ENCODE measurements at places on chromosomes 4 and X.

- DNase-seq, result no peak
Observed at GRCh38 chr4:156191044-156191781, 237.5 kb upstream of the CTSO start.

- DNase-seq, result no peak
Observed at GRCh38 chr4:23937173-23937572, 47.3 kb upstream of the PPARGC1A start.

GRCh38 chr4:57148831-57149505, 38.8 kb upstream of the IGFBP7 start:
- no peak for DNase-seq

DNA sequence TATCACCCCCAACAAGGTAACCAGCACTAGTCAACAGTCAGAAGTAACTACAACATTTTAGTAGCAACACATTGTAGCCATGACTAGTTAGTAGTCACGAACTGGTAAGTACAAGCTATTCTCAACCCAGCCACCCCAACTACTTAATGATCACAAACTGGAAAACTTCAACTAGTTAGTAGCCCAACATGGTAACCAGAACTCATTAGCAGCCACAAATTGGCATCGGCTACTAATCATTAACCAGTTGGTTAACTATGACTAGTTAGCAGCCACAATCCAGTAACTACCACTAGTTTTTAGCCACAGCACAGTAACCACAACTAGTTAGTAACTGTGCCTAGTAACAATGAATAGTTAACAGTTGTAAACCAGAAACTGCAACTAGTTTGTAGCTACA, 385.1 kb upstream of the CXorf51B start:
- DNase-seq, result no peak

DNA sequence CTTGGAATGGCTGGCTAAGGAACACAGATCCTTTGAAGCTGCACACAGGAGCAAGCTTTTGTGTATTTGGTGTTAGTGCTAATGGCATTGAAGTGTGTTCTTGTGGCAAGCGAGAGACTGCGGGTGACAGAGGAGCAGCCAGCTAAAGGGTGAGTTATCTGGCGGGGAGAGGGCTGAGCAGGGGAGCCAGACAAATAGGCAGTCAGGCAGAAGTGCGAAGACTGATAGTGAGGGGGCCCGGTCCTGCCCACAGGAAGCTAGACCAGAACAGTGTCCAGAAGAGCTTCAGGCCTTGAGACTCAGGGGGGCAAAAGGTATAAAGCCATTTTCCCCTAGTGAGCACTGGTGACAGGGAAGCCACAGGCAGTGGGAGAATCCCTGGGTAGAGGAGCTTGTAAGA, 49.6 kb upstream of the MAMLD1 start:
- no peak for DNase-seq

- DNase-seq, result no peak
Observed at GRCh38 chr4:46329118-46329976, 60.6 kb downstream of the GABRA2 start.

DNA sequence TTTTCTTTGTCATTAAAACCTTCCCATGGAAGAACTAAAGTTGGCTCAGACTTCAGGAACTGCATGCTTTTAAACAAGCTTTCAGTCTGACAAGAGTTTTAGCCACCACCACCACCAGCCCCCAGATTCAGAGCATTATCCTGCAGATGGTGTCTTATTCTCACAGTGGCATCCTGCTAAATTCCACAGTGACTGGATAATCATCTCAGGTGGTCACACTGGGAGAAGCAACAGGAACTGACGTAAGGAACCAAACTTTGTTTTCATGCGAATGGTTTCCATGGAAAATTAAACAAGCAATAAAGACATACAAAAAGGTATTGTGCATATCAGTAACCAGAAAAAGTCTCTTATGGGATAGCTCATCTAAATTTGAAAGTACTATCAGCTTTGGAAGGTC, 370.7 kb downstream of the FBXW7 start:
- DNase-seq, result no peak

DNA sequence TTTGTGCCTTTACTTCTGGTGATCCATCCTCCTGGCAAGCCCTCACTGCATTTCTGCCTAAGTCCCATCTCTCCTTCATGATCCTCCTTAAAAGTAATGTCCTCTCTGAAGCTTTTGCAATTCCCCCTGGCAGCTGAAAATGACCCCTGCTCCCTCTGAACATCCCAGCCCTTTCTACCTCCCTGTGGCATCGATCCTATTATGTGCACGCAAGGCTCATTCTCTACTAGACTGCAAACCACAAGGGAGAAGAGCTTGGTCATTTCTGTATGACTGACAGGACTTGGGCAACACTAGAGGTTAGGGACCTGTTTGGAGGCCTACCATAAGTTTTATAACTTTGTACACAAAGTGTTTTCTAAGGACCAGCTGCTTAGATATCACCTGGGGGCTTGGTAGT, 50.8 kb upstream of the RAP2C start:
- no peak for DNase-seq

DNA sequence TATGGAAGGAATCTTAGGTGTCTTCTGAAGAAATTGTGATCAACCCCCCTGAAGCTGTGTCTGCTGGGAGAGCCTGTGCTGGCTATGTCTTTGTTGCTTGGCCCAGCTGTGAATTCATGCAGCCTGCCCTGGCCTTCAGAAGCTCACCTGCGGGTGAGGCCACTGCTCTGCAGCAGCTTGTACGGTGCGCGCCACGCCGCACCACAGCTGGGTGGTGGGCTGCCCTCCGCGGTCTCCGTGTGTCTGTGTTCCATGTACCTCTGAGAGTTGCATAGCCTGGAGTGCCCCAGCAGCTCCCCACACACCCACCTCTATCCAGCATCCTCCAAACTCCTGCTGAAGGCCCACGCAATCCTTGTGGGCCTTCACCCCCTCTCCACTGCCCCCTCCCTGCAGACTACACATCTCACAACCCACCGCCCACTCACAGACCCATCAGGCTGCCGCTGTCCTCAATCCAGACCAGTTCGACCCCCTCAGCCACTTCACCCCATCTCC, 65.6 kb downstream of the ENPP6 start:
- DNase-seq, result no peak

DNA sequence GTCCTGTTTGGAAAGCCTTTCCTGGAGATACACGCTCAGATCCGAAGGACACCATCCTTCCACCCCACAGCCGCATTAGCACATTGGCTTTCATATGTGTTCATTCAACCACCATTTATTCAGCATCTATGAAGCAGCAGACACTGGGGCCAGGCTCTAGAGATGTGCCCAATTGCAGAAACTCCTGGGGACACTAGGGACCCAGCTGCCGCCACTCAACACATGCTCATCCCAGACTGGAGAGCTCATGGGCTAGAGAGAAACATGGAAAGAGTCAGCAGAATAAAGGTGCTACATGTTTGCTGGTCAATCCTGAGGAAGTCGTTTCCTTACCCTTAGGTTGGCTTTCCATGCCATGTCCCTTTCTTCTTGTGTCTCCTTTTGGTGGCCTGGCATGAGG, 7.6 kb downstream of the CTAG1A start:
- no peak for DNase-seq

DNA sequence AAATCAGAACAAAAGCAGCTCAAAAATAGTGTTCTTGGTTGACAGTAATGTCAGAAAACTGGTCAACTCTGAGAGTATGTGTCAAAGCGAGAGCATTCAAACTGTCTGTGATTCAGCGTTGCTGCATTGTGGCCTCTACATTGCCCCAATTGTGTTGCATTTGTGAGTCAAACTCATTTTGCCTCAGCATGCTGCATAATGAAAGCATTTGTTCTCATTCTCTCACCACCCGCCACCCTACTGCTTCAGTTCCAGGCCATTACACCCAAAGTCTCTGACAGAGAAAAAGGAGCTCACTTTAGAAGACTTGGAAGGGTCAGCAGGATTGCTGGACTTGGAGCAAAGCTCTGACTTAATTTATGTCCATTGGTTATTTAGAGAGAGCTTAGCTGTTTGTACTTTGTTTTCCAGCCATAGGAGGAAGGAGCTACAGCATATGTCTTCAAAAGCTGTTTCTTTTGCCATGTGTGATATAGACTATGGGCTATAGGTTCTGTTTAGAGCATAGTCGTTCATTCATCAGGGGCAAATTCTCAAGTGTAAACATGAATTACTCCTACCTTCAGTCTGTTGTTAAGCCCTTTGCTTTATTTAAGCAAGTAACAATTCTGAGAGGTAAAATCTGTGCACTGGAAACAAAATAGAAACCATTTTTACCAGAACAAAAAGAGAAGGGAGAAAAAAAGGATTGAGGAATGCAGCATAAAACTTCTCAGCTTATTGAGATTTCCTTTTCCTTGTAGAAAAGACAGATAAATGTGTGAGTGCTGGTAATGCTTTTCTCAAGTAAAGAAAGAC, 153.4 kb upstream of the ANK2 start:
- DNase-seq, result no peak

- no peak for DNase-seq
Observed at GRCh38 chrX:40066700-40067099, 31.1 kb downstream of the BCOR start.

DNA sequence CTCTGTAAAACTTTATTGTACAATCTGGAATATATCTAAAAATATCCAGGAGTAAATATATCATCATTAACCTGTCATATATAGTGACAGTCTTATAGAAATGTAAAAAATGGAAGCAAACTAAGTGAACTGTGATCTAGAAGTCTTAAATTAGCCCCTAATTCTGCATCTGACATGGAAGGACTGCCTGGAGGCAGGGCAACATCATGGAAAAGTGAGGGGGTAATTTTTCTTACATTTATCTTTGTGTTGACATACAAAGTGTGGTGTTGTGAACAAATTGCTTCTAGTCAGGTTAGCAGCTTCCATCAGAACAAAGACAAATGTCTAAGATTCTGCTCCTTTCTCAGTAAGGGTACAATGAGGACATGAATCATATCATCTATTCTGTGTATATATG, 186.3 kb downstream of the C4orf33 start:
- DNase-seq, result no peak

- DNase-seq, result no peak
Observed at GRCh38 chr4:177403746-177404145, 38.5 kb downstream of the AGA start.

DNA sequence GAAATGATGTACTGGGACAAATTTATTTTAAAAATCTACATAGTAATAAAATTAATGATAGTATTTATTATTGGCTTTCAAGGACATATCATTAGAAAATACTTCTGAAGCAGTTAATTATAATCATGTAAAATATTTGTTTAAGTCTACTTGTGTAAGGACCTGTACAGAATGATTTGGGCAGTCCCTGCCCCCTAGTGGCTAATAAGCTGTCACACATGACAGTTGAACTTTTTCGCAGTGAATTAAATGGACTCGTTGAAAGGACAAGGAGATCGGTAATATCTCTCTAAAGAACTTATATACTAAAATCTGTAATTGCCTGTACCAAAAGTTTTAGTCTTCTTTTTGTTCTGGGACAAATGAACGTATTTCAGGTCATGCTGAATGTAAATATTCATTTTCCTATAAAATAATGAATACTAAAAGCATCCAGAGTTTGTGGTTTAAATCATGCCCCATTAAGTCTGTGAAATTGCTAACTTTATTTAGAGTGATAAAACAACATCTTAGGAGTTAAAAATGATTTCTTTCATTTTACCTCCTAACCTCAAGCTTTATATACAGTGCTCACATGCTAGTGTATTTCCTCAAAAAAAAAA, 13.6 kb downstream of the EXOC1 start:
- peak; percentile 66 for DNase-seq

GRCh38 chr4:173707658-173708419, 177.8 kb upstream of the HAND2 start:
- DNase-seq, result no peak

DNA sequence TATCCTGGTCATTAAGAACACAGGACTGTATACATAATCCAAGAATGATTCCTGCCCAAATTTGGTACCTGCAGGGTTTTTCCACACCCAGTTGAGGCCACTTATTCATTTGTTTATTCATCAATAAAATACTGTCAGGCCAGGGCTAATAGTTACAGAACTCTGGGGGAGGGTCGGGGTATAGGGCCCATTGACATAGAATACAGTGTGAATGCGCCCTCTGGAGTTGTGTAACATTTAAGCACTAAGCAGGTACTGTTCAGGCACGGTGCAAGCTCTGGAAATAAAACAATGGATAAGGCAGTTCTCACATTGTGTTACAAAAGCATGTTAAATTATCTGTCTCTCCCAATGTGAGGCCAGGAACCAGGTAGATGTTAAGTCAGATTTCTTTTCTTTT, 30.8 kb upstream of the LRBA start:
- peak; percentile 10 for DNase-seq

DNA sequence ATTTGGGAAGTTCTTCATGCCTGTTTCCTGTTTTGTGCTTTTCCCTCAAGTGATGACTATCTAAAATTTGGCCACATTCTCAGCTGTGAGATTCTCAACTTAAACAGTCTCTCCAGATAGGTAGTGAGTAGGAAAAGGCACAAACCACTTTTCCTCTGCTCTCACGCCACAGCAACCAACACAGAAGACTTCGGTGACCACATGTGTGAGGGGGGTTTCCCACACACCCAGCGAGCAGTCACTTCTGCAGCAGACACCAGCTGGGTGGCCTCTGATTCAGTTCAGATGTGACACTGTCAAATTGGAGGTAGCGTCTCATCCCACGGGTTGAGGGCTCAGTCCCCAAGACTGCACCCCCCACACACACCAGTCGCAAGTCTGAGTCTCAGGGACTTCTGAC, 25.1 kb upstream of the CLDN34 start:
- DNase-seq, result peak; percentile 27

DNA sequence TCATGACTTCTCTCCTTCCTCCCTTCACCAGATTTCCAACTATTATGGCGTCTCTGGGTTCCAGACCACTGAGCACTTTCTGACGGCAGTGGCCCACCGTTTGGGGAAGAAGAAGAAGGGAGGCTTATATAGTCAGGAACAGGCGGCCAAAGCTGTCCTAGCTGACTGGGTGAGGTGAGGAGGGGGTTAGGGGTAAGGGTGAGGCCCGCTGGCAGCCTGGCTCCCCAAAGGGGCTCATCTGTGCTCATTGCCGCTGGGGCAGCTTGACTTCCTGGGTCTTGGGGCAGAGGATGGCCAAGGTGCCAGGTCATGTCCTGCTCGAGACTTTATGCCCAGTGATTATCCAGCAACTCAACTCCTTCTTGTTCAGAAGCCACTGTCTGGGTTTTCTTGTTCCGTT, 21.8 kb downstream of the GNL3L start:
- no peak for DNase-seq

- DNase-seq, result no peak
Observed at GRCh38 chr4:6373541-6374410, 98.6 kb downstream of the PPP2R2C start.

- no peak for DNase-seq
Observed at GRCh38 chr4:83207497-83208101, 77.0 kb downstream of the COQ2 start.

DNA sequence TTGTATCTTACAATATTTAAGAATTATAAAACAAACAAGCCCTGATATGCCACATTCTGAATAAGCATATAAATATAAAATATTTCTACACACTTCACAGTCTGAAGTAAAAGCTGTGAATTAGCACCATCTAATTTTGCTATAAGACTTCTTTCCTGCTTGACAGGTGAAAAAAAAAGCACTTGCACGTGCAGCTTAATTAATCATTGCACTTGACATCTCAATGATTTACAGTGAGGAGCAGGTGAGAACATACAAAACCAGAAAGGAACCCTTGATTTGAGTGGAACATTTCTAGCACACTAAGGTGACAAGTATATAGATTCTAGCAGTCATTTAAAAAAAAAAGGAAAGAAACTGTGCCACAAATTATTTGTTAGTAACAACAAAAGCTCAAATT, 47.9 kb downstream of the CHIC2 start:
- DNase-seq, result no peak
